ENCODE measurements at places on chromosomes 4 and X. TPM values are rescaled to one million over a fixed set of nuclear protein-coding genes. Genes with fewer than 3 reads are reported as not detected.

Gene HTRA3
- total RNA-seq: 0.55 TPM

Gene KDR
- 0.75 TPM for total RNA-seq

Gene TMEM156
- total RNA-seq: 10.8 TPM

Gene CXCL11
- not detected for total RNA-seq

Gene SH3RF1
- 31.9 TPM for total RNA-seq

Gene MTNR1A
- not detected for total RNA-seq

Gene DDIT4L
- 9.2 TPM for total RNA-seq
